ENCODE measurements at places on chromosomes 3 and 15. TPM values are rescaled to one million over a fixed set of nuclear protein-coding genes. Genes with fewer than 3 reads are reported as not detected.

GRCh38 chr3:139934613-139935015, 371 bp upstream of the CLSTN2 start:
- DNase-seq, result no peak

DNA sequence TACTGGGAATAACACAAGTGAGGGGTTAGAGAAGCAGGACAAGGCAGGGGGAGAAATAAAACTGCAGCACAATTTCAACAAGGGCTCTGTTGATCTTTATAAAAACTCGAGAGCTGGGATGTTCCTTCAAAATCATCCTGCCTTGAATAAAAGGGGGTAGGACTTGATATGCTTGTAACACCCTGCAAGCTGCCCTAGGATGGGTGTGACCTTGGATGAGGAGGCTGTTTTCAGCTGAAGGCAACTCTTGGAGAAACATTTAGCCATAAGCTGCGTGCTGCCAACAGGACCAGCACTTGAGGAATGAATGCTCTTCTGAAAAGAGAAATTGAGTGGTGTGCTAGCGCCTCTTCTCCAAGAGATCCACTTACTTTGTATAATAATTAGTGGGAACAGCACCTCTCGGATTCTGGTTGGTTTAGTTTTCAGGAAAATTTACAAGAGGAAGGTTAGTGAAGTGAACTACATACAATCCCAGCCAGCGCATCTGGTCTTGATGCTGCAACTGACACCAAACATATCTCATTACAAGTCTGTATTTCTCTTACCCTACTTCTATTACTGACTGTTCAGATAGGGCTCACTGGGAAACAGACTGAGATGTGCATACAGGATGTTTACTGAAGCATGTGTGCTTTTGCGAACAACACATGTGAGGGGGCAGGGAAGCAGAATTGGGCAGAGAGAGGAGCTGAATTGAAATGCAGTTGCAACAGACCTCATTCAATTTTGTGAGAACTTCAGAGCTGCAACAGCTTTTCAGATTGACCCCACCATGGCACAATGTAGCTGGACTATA, 643.0 kb upstream of the GOLIM4 start:
- DNase-seq, result no peak

DNA sequence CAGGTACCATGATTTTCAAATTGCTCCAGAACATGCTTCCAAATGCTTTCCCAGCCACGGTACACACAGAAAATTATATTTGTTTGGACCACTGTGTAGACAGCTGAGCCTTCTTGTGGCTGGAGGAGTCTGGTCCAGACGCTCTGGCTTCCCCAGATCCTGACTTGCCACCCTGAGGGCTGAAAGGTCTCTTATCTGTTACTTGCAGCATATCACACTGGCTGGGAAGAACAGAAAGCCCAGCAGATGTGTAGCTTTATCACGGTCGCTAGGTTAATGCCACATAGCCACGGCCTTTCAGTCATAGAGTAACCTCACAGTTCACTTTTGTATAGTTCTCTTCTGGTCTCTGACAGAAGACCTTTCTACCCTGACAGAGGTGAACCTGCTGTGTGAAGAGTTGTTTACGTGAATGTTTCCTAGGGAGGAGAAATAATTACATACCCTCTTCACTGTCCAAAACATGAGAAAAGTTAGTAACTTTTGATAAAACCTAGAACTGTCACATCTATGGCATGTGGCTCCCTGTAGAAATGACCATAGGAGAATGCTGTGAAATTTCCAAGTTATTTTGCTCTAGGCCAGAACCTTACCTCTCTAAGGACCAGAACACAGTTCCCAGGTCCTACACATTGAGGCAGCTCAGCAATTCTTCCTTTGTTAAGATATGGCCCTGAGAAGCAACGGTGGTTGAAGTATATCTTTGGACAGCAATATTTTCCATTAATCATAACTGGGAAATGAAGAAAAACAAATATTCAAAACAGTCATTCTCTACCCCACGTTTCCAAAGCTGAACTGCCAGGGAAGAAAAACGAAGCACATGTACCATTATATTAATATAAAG, 15.8 kb upstream of the STIMATE start:
- no peak for DNase-seq

GRCh38 chr3:134229038-134229437, 21.6 kb downstream of the RYK start:
- no peak for DNase-seq

- DNase-seq, result no peak
Measured at GRCh38 chr3:99400352-99400751, 238.0 kb upstream of the COL8A1 start.

- no peak for DNase-seq
Measured at GRCh38 chr3:10223676-10224639, 24.3 kb upstream of the TATDN2 start.

- no peak for DNase-seq
Measured at GRCh38 chr3:143529798-143530197, 318.5 kb downstream of the SLC9A9 start.

GRCh38 chr3:12288182-12289129, at the start of gene PPARG:
Gene PPARG, plus strand, starts transcription at chr3:12289070. Its CDS starts 90,642 bp downstream, at chr3:12379712.
- no peak for DNase-seq

GRCh38 chr3:37763309-37763708, 98.4 kb upstream of the CTDSPL start:
- no peak for DNase-seq

DNA sequence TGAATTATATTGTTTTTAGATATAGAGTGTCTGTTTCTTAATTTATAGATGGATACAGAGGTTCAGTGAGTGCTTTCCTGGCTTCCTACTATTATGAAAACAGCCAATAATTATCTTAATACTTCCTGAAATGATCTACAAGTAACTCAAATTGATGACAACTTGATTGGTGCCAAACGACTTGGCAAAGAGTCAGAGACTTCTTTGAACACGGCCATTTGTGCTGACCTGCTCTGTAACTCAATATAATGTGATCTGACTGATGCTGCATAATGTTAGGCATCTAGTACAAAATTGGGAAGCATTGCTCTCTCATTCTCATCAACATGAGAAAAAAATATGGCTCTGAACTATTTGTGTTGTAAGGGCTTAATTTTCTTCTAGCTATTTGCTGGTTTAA, 193.9 kb downstream of the DIPK2A start:
- no peak for DNase-seq

DNA sequence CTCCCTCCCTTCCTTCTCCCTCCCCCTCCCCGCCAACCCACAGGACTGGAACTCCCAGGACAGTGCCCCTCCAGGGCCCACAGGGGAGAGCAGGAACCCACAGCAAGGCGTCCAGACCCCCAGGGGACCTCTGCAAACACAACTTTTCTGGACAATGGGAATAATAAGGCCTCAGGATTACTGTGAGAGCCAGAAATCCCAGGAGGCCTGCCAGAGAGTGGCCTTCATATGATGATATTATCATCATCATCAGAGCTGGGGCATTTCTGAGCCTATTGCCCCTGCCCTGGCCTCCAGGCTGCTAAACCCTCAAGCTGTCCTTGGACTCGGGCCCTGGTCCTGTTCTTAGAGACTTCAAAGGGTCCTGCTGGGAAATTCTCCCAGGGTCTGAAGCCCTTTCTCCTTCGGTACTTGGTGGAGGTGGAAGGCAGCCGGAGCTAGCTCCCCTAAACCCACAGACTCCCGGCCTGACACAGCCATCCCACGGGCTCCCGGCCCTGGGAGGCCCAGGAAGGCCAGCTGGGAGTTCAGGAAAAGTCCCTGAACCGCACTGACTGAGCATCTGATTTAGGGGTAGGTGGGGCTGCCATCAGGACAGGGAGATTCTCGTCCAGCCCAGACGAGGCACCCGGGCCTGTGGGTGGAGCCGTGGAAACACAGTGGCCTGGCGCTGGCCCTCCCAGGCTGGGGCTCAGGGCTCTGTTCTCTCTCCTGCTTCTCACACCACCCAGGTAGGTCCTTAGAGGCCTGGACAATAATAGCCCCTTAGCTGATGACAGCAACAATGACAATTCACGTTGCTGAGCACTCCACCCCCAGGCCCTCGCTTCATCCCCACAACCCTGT, 4.9 kb downstream of the CALML4 start:
- no peak for DNase-seq

DNA sequence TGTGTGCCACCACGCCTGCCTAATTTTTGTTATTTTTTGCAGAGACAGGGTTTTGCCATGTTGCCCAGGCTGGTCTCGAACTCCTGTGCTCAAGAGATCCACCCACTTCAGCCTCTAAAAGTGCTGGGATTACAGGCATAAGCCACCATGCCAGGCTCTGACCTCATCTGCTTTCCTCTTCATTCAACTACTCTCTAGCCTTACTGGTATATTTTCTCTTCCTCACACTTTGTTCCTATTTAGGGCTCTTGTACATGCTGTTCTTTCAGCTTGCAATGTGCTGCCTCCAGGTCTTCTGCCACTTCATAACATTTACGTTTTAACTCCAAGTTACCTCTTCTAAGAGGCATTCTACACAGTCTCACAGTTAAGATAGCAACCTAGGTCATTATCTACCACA, 34.9 kb downstream of the PIK3CB start:
- DNase-seq, result no peak

GRCh38 chr15:26807517-26808427, 34.9 kb upstream of the GABRB3 start:
- no peak for DNase-seq

DNA sequence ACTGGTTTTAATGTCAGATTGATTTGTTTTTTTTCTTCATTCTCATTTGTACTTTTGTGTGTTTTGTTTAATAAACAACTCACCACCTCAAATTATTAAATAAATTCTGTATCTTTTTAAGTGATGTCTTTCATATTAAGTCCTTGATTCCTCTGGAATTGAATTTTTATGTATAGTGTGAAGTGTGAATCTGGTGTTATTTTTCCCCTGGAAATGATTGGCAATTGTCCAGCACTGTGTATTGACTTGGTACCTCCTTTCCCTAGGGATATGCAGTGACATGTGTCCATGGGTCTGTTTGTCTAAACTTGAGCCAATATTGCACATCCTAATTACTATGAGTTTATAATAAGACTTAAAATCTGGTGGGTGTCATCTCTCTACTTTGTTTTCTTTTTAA, 2.1 kb downstream of the RNU5B-1 start:
- no peak for DNase-seq

DNA sequence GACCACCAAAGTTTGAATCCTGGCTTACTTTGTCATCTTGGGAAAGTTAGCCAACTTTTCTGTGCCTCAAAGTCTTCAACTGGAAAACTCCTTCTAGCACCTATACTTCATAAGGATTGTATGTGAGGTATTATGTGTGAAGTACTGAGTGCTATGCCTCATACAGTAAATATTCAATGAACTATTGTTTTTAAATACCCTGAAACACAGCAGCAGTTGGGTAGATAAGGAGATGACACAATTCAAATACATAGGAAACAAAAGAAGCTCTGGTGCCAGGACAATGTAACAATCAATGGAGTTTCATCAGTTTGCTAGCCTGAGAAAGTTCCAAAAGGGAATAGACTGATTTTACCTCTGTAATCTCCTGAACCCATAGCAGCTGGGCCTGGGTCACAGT, 43.3 kb downstream of the TUBGCP4 start:
- DNase-seq, result no peak

DNA sequence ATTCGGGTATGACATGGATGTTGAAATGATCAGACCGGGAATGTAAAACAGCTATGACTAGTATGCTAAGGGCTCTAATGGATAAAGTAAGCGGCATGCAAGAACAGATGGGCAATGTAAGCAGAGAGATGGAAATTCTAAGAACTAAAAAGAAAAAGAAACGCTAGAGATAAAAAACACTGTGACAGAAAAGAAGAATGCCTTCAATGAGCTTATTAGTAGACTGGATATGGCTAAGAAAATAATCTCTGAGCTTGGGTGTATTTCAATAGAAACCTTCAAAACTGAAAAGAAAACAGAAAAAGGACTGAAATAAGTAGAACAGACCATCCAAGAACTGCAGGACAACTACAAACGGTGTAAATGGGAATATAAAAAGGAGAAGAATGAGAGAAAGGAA, 101.2 kb downstream of the HES1 start:
- no peak for DNase-seq

GRCh38 chr3:190581041-190581541, 67.2 kb downstream of the IL1RAP start:
- DNase-seq, result no peak

DNA sequence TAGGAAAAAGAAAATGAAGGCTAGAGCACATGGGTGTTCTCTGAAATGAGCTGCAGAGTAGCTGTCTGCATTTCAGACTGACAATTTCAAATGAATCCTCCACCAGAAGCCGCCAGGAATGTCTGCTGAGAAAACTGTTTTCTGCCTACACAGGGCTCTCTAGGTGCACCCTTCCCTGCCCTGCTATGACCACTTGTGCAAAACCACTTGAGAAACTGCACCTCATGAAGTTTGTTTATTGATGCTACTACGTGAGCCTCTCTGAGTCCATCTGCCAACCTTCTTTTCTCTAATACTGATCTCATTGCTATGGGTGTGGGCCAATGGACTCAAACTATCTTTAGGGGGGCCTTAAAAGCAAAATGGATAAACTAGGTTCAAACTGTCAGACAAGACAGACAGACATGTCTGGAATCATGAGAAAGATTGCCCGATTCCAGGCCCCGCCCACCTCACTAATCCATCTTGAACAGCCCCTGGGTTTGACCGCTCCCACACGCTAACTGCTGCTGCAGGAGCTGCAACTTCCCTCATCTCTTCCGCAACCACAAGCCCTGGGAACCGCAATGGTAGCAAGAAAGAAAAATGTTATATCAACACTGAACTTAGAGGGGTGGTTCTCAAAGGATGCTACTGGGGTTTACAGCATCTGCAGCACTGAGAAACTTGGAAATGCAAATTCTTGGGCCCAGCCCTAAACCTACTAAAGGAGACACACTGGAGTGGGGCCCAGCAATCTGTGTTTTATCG, 9.0 kb upstream of the CD47 start:
- no peak for DNase-seq

DNA sequence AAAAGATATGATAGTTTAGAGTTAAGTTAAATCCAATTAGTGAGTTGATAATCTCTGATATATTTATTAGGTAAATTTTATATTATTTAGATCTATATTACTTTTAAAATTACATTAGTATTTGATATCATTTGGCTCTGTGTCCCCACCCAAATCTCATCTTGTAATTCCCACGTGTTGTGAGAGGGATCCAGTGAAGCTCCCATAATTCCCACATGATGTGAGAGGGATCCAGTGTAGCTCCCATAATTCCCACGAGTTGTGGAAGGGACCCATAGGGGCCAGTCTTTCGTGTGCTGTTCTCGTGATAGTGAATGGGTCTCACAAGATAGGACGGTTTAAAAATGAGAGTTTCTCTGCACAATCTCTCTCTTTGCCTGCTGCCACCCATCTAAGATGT, 1183.6 kb downstream of the NSUN3 start:
- no peak for DNase-seq

GRCh38 chr15:40282147-40282868, 556 bp downstream of the ANKRD63 start:
- no peak for DNase-seq

DNA sequence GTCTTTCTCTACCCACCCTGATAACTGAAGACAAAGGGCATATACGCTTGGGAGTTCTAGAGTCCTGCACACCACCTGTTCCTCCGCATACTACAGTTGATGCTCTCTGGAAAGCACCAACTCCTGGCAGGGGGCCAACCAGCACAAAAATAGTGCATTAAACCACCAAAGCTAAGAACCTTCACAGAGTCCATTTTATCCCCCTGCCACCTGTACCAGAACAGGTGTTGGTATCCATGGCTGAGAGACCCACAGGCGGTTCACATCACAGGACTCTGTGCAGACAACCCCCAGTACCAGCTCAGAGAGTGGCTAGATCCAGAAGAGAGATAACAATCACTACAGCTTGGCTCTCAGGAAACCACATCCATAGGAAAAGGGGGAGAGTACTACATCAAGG, 114.4 kb upstream of the POU1F1 start:
- no peak for DNase-seq

GOLGA8T gene
- not detected for total RNA-seq

SHC4 gene
- total RNA-seq, result 0.16 TPM

TEX9 gene
- 38.2 TPM for total RNA-seq

FOXL2 gene
- total RNA-seq, result not detected

A4GNT gene
- total RNA-seq, result not detected

TMCO5A gene
- not detected for total RNA-seq

PARP15 gene
- total RNA-seq, result 5.6 TPM

Data from breast epithelium (tissue), 4 donors.